CD4-positive, alpha-beta T cell (primary cell): ENCODE measurements at places on chromosomes 2 and 18.

- DNase-seq = no peak
Observed at GRCh38 chr2:104384961-104385360, 469.0 kb upstream of the POU3F3 start.

GRCh38 chr2:23418056-23418455 lies 33.1 kb downstream of the KLHL29 start:
- DNase-seq = no peak

DNA sequence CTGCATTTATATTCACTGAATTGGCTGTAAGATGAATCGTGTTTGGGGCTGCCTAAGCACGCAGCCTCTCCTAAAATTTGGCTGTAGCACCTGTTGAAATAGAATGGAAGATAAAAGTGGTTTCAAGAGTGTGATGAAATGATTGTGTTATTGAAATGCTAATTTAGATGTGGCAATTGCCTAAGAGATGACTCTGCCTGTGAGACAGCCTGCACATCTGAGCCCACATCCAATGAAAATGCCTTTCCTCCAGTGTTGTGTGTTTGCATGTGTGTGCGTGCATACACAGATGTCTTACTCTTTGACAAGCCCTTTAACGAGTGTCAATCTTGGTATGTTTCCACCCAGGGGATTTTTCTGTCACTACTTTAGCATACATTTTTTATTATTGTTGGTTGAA lies 346.9 kb downstream of the MEIS1 start:
- no peak for DNase-seq

- DNase-seq = no peak
Observed at GRCh38 chr2:130328710-130329109, 14.0 kb upstream of the IMP4 start.

DNA sequence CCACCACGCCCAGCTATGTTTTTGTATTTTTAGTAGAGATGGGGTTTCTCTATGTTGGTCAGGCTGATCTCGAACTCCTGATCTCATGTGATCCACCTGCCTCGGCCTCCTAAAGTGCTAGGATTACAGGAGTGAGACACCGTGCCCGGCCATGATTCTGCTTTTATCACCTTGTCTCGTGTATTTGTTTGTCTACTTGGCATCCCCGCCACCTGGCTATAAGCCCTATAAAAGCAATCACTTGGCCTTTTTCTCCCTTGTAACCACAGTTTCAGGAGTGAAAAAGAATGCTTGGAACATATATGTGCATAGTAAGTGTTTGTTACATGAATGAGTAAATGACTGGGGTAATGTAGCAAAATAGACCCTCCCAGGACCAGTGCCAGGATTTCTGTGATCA lies 77.5 kb upstream of the PAPOLG start:
- DNase-seq = no peak

DNA sequence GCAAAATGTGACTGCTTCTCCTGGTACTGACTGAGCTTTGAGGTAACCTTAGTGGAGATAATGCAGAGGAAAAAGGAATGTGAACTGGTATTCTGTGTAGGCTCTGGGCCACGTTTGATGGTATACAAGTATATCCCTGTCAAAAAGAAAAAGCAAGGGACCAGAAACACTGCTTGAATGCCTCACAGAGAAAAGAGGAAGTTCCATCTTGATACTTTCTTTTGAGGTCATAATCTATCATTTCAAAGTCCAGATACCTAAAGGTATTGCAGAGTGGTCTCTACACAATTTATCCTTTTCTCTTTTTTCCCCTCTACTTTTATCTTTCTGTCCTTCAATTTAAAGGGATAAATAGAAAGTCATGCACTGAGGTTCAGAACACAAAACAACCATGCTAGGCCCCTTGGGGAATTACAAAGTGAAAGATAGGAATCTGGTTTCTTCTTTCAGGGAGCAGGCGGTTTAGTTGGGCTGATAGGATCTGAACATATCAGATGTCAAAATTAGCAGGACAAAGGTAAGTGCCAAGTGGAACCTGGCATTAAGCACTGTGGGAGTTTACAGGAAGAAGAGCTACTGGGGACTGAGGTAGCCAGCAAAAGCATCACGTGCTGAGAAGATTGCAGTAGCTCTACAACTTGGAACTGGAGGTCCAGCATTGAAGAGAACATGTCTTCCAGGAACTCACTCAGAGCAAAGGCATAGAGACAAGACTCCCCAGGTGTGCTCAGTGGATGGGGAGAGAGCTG lies 121.2 kb downstream of the LYPD6 start:
- no peak for DNase-seq

GRCh38 chr2:65039640-65040039 lies 16.6 kb upstream of the CEP68 start:
- DNase-seq = no peak

GRCh38 chr2:38886063-38886462 lies 3.6 kb upstream of the ARHGEF33 start:
- DNase-seq = no peak

DNA sequence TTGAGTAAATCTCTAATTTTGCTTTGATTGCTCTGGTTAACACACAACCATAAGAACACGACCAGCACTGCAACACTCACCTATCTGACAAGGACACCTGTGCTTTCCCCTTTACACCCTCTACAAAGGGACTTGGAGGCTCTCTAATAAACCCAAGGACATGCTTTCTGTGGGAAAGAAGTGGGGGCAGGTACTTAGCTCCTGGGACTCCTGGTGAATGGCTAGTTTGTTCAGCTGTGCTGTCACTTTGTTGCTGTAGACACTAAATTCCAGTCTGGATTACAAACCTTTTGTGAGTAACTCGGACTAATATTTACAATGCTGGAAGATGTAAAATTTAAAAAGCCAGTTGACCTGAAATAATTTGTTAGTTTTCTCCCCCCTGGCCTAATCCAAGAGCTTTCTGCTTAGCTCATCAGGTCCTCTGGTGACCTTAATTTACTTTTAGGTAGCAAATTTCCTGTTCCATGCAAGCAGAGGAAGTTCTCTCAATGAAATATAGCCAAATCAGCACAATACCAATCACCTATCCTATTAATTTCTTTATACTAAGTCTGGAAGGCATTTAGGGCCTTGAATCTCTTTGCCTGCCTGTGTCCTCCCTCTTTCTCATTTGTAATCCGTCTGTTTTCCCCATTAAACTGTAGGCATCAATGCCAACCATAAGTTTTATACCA lies 67.5 kb downstream of the PLCL1 start:
- DNase-seq = no peak

DNA sequence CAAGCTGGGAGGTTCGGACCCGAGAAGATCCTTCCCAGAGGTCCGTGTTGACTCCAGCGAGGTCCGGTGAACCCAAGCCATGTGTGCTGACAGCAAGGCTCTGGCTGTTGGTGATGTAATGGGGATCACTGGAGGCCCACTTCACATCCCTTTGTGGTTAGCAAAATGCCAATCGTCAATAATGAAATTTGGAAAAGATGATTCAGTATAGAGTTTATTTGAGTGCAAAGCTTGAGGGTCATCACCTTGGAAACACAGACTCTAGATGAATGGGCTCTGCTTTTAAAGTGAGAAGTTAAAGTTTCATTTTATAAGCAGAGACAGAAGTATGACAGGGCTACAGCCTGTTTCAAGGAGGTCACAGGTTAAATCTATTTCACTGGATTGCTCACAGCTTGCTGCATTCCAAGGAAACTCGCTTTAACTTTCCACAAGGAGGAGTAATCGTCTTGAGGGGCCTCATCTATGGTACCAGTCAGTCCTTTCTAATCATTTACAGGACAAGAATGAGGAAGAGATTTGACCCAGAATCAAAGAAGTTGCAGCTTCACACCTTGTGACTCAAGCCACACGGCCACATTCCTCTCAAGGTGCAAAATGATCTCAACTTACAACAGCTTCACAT lies 140.5 kb downstream of the TPO start:
- no peak for DNase-seq

- DNase-seq = no peak
Observed at GRCh38 chr2:58911877-58912276, 670.8 kb upstream of the FANCL start.

GRCh38 chr2:219060821-219061791 lies at the start of gene IHH:
TSS of gene IHH (minus strand) at chr2:219060921. CDS start at chr2:219060467, 454 bp downstream.
- peak; percentile 25 for DNase-seq

GRCh38 chr18:54975598-54975997 lies 16.3 kb upstream of the CCDC68 start:
- DNase-seq = no peak

DNA sequence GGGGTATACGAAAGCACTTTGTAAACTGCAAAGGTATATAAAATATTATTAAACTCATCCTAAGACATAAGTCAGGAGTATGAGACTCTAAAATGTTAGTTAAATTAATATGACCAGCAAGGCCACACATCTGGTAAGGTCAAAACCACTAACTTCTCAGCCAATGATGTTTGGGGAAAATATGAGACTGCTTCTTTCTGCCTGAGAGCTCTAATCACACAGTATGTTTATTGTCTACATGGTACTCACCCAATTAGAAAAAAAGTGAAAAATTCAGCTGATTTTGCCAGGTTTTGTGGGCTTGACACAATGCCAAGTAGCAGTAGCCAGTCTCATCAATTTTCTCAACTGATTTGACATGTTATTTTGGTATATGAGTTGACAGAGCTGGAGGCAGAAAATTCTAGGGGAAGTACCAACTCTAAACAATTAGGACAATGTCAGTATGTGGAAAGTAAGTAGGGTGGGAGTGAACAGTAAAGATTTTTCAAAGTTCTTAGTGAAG lies 87.3 kb downstream of the ALK start:
- DNase-seq = no peak

DNA sequence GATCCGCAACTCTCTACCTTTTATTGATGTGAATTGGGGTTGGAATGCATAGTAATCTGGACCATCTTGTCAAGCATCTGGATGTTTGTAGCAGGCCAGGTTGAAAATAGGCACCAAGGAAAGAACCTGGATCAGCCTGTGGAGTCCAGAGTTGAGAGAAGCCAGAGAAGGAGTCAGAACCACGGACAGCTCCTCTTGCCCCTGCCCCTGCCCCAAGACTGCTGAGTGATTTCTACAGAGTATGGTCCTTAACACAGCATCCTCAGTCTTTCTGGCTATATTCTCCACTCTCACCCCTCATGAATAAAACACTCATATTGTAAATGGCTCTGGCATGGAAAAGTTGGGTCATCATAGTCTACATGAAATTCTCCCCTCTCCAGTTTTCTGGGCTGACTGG lies 154.6 kb downstream of the LOXHD1 start:
- no peak for DNase-seq

GRCh38 chr18:8499810-8500675 lies 109.2 kb upstream of the RAB12 start:
- no peak for DNase-seq

DNA sequence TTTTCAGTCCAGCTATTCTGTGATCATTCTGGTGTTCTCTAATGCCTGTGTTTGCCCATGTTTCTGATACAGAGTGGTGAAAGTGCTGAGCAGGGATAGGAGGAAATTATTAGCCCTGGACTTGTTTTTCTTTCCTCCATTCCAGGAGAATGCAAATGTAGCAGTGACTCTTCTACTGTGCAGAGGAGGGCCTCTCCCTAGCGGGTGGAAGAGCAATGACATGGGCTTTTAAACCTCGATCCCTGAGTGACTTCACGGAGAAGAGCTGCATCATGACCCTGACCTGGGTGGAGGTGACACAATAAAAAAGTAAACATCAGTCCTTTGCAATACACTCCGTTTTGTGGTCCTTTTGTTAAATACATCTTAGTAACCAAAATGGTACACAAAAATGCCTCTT lies 68.0 kb upstream of the NETO1 start:
- DNase-seq = no peak

DNA sequence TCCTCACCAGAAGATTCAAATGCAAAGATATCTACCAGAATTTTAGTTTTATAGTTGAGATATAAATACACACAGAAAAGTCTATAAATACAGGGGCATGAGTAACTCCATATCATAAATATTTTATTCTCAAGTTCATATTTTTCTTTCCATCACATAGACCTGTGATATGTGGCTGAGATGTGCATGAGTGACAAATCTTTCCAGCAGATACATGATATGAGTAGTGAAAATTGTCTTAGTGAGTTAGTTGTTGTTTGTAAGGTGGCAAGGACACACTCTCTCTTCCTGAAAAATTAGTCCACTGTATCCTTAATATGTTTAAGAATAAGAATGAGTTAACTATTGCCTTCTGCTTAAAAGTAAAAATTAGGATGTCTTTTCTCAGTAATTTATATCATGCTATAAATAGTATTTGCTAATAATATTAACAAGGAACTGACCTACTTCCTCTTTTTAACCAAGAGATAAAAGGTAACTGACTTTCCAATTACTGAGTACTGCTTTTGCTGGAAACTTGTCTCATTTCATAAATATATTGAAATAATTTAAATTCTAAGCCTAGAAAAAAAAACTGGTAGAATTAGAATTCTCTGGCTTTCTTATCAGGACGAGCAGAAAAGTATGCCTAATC lies 85.2 kb upstream of the SESTD1 start:
- no peak for DNase-seq
